Activated T-helper 1 cell treated with anti-CD3 and anti-CD28 coated beads, Interleukin-12 subunit alpha, Interleukin-12 subunit beta, Interleukin-2, Interleukin-4 antibody, amounts not matched to agents 30 ng/mL and 10 ng/mL and 1 ng/mL, durations not matched to agents 14 hours and 24 hours and 36 hours (primary cell): ENCODE measurements at places on chromosomes 3 and 15. TPM values are rescaled to one million over a fixed set of nuclear protein-coding genes. Genes with fewer than 3 reads are reported as not detected.

Gene RYR3
- total RNA-seq: 0.02 TPM in 1 of 2 replicates, not detected in the other

Gene IQCF5
- not detected in 2 replicates for total RNA-seq

Gene DUOX1
- 0.10 and 0.13 TPM in 2 replicates for total RNA-seq

Gene ENTPD3
- not detected in 2 replicates for total RNA-seq

Gene OR5H6
- not detected in 2 replicates for total RNA-seq

Gene KCNAB1
- total RNA-seq: not detected in 2 replicates

Gene TRPC1
- total RNA-seq: 0.66 and 1.1 TPM in 2 replicates

Gene MYLK
- total RNA-seq: 0.08 and 0.27 TPM in 2 replicates

Gene OR5AC2
- total RNA-seq: not detected in 2 replicates

Gene TP53BP1
- 44.1 and 46.1 TPM in 2 replicates for total RNA-seq

Gene CACNA2D2
- total RNA-seq: 0.52 and 0.78 TPM in 2 replicates

Gene RBMS3
- total RNA-seq: 3.4 and 3.7 TPM in 2 replicates

Gene BCHE
- not detected in 2 replicates for total RNA-seq

Gene OCA2
- total RNA-seq: not detected in 2 replicates

Gene MYRIP
- total RNA-seq: not detected in 2 replicates

DNA sequence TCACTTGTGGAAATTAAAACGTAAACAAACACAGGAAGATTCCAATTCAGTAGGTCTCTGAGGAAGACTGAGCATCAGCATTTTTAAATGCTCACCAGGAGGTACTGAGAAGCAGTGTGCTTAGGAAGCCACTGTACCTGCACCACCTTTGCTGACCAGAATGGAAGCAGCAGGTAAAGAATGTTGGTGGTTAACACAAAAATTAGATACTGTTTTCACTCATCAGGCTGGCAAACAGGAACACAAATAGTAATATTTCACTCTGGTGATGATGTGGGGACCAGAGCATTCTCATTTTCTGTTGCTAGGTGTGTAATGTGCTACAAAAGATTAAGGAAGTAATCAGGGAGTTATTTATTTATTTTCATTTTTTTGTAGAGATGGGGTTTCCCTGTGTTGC is 29.9 kb upstream of the GHSR start:
- peaks cover 2% of the 10 kb centered on the region for H3K27me3 ChIP-seq
- no peaks in the 10 kb centered on the region for H3K36me3 ChIP-seq
- H3K4me3 ChIP-seq: no peak overlapping the region
- H3K4me1 ChIP-seq: peaks cover 22% of the 10 kb centered on the region
- DNase-seq: no peak
- peak overlapping the region; percentile 15 for H3K27ac ChIP-seq

DNA sequence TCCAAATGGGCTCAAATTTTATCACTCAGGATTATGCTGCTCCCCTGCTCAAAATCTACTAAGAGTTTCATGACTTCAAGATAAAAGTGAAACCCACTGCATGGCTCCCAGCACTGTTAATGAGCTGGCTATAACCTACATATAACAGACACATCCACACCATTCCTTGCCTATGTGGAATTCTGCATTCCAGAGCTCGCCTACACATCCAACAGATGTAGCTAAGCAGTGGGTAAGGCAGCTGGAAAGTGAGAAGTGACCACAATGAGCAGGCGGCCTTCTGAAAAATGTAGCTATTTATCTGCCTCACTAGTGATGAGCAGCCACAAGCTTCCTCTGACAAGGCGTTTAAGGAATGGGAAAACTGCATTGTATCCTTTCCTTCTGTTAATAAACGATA is 92.0 kb upstream of the TRIM42 start:
- H3K27ac ChIP-seq: no peak overlapping the region
- no peaks in the 10 kb centered on the region for H3K4me1 ChIP-seq
- H3K36me3 ChIP-seq: no peaks in the 10 kb centered on the region
- no peak for DNase-seq

GRCh38 chr3:156005736-156006135 is 114.6 kb upstream of the KCNAB1 start:
- H3K27me3 ChIP-seq: peaks cover 2% of the 10 kb centered on the region
- no peaks in the 10 kb centered on the region for H3K4me1 ChIP-seq
- H3K4me3 ChIP-seq: no peak overlapping the region
- no peak for DNase-seq
- no peaks in the 10 kb centered on the region for H3K36me3 ChIP-seq

GRCh38 chr15:73796331-73796831 is 43.2 kb upstream of the INSYN1 start:
- DNase-seq: no peak
- H3K36me3 ChIP-seq: no peaks in the 10 kb centered on the region
- no peaks in the 10 kb centered on the region for H3K4me1 ChIP-seq
- H3K27me3 ChIP-seq: no peaks in the 10 kb centered on the region
- H3K27ac ChIP-seq: no peak overlapping the region

GRCh38 chr3:114722530-114722929 is 424.6 kb downstream of the ZBTB20 start:
- H3K4me3 ChIP-seq: no peak overlapping the region
- H3K27ac ChIP-seq: no peak overlapping the region
- peaks cover 2% of the 10 kb centered on the region for H3K36me3 ChIP-seq
- H3K27me3 ChIP-seq: peaks cover 2% of the 10 kb centered on the region
- no peak for DNase-seq

GRCh38 chr3:184715943-184716621 is 4.2 kb upstream of the MAGEF1 start:
- DNase-seq: no peak
- H3K27ac ChIP-seq: no peak overlapping the region
- peaks cover 1% of the 10 kb centered on the region for H3K36me3 ChIP-seq
- H3K4me1 ChIP-seq: peaks cover 17% of the 10 kb centered on the region
- no peak overlapping the region for H3K4me3 ChIP-seq

DNA sequence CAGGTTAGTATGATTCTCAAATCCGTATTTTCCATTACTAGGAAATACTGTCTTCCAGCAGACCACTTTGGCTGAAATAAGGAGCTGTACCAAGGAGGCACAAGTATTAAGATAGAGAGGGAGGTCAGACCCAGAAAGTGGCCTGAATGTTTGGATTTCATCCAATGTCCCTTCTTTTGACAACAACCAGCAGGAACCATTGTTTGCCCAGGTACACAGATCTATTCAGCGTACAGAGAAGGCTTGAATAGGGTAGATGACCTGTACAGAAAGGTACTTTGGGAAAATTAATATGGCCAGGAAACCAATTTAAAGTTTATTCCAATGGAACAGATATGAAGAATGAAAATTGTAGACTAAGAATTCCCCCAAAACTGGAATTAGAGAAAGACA is 12.6 kb downstream of the MTHFS start:
- peaks cover 68% of the 10 kb centered on the region for H3K36me3 ChIP-seq
- no peak overlapping the region for H3K27ac ChIP-seq
- no peaks in the 10 kb centered on the region for H3K27me3 ChIP-seq
- peaks cover 6% of the 10 kb centered on the region for H3K4me1 ChIP-seq
- no peak for DNase-seq
- H3K4me3 ChIP-seq: no peak overlapping the region

DNA sequence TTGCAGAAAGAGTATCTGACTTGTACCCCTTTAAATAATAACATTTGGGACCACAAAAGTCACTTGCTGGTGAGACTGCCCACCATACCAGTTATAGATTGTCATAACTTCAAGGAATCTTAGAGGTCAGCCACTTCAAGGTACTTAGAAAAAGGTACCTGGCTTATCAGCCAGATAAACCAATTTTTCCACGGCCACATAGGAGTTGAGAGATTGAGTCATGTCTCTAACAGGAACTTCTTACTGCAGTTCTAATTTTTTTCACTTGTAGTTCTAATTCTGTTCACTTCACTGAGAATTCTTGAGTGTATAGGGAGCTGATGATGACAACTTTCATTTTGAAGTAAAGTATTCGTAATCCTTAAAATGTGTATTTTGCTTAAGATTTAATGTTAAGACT is 317.1 kb upstream of the CBLB start:
- H3K27ac ChIP-seq: peak overlapping the region; percentile 84
- DNase-seq: no peak
- peaks cover 56% of the 10 kb centered on the region for H3K4me1 ChIP-seq
- H3K4me3 ChIP-seq: peak overlapping the region; percentile 42
- no peaks in the 10 kb centered on the region for H3K27me3 ChIP-seq
- peaks cover 14% of the 10 kb centered on the region for H3K36me3 ChIP-seq

GRCh38 chr3:43207628-43208085 is 78.7 kb upstream of the SNRK start:
- H3K27ac ChIP-seq: no peak overlapping the region
- no peaks in the 10 kb centered on the region for H3K4me1 ChIP-seq
- H3K4me3 ChIP-seq: no peak overlapping the region
- H3K27me3 ChIP-seq: peaks cover 18% of the 10 kb centered on the region
- H3K36me3 ChIP-seq: no peaks in the 10 kb centered on the region

DNA sequence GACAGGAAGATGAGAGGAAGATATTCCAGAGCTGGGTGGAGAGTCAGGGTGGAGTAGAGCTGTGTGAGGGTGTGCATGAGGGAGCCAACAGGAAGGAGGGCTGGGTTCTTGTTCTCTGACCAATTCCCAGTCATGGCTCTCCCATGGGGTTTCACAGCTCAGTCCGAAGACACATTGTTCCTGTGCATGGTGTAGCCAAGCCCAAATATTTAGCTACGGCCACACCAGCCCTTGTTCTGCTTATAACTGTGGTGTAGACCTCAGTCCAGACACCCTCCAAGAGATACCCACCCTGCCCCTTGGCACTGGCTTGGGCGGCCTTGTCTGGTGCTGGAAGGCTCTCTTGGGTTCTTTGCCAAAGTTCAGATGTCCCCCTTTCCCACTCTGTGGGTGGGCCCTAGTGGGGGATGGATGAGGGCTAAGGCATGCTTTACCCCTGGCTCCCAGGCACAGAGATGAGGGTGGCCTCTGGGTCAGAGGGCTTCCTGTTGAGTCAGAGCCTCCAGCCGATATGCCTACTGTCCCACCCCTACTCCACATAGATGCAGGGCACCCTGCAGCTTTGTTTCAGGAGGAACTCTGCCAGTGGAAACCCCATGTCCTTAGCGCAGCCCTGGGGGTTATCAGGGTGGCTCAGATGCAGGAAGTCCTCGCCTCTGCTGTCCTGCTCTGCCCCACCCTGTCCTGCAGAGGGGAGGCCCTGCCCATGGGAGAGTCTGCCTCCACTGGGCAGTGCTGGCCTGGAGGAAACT is 271.2 kb upstream of the CTDSPL start:
- no peaks in the 10 kb centered on the region for H3K4me1 ChIP-seq
- H3K27ac ChIP-seq: no peak overlapping the region
- H3K4me3 ChIP-seq: no peak overlapping the region
- no peaks in the 10 kb centered on the region for H3K36me3 ChIP-seq

GRCh38 chr3:192275741-192276355 is 451.5 kb downstream of the FGF12 start:
- no peaks in the 10 kb centered on the region for H3K36me3 ChIP-seq
- H3K4me1 ChIP-seq: no peaks in the 10 kb centered on the region
- no peaks in the 10 kb centered on the region for H3K27me3 ChIP-seq
- H3K4me3 ChIP-seq: no peak overlapping the region

- H3K27ac ChIP-seq: no peak overlapping the region
- H3K36me3 ChIP-seq: peaks cover 3% of the 10 kb centered on the region
- DNase-seq: no peak
- peaks cover 10% of the 10 kb centered on the region for H3K27me3 ChIP-seq
These were observed 803 bp upstream of the B3GNT5 start for GRCh38 chr3:183252118-183252782.

- H3K27ac ChIP-seq: no peak overlapping the region
- DNase-seq: no peak
- H3K4me3 ChIP-seq: no peak overlapping the region
- H3K36me3 ChIP-seq: no peaks in the 10 kb centered on the region
These were observed 117.7 kb downstream of the POLR2M start for GRCh38 chr15:57824186-57824585.

GRCh38 chr3:70049761-70050160 is 50.2 kb downstream of the SAMMSON start:
- no peak for DNase-seq
- no peaks in the 10 kb centered on the region for H3K4me1 ChIP-seq
- H3K27ac ChIP-seq: no peak overlapping the region
- H3K27me3 ChIP-seq: peaks cover 9% of the 10 kb centered on the region

DNA sequence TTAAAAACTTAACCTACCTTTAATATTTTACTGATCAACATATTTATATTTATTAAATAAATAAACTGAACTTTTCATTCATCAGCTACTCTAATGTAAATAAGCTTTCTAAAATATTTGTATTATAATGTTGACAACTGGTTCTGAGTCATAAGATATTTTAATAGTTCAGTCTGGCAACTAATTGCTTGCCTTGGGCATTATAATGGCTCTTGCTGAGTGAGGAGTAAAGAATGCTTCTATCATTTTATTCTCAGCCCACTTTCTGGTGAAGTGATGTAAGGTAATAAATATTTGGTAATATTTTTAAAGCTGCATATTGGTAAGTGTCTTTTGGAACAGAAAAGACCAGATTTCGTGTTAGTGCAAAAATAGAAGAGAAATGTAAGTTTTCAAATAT is 81.5 kb downstream of the DIPK2A start:
- no peak overlapping the region for H3K4me3 ChIP-seq
- no peaks in the 10 kb centered on the region for H3K36me3 ChIP-seq
- H3K4me1 ChIP-seq: no peaks in the 10 kb centered on the region
- peaks cover 6% of the 10 kb centered on the region for H3K27me3 ChIP-seq

GRCh38 chr3:72043204-72044133 is 258.5 kb upstream of the PROK2 start:
- DNase-seq: no peak
- no peak overlapping the region for H3K27ac ChIP-seq
- H3K27me3 ChIP-seq: peaks cover 8% of the 10 kb centered on the region
- no peak overlapping the region for H3K4me3 ChIP-seq
- H3K4me1 ChIP-seq: no peaks in the 10 kb centered on the region
- no peaks in the 10 kb centered on the region for H3K36me3 ChIP-seq

- peak overlapping the region; percentile 6 for H3K4me3 ChIP-seq
- peaks cover 80% of the 10 kb centered on the region for H3K4me1 ChIP-seq
- peak overlapping the region; percentile 30 for H3K27ac ChIP-seq
- no peak for DNase-seq
- H3K36me3 ChIP-seq: peaks cover 18% of the 10 kb centered on the region
These were observed 502.9 kb downstream of the FOXP1 start for GRCh38 chr3:71080517-71081083.

- no peak overlapping the region for H3K27ac ChIP-seq
- H3K36me3 ChIP-seq: no peaks in the 10 kb centered on the region
These were observed 37.3 kb downstream of the ATP2B2 start for GRCh38 chr3:10467904-10468612.

DNA sequence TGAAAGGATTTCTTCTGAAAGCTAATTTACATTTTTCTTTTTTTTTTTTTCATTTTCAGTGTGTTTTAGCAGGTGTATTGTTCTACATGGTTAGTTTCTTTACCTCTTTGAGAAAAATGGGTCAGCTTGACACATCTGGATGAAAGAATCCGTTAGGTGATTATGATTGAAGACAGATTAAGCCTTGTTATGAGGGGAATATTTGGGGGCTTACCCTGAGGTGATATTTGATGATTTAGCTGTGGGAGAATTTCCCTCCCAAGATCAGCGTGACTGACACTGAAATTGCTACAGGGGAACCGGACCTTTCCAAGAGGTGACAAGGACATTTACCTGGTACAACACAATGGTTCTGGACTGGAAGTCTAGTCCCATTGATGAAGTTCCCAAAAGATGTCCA is 147.5 kb downstream of the NFKBIZ start:
- H3K4me3 ChIP-seq: no peak overlapping the region
- H3K36me3 ChIP-seq: peaks cover 7% of the 10 kb centered on the region
- no peak for DNase-seq
- peaks cover 40% of the 10 kb centered on the region for H3K4me1 ChIP-seq
- H3K27ac ChIP-seq: no peak overlapping the region
